ENCODE measurements at places on chromosomes 11 and 22.

DNA sequence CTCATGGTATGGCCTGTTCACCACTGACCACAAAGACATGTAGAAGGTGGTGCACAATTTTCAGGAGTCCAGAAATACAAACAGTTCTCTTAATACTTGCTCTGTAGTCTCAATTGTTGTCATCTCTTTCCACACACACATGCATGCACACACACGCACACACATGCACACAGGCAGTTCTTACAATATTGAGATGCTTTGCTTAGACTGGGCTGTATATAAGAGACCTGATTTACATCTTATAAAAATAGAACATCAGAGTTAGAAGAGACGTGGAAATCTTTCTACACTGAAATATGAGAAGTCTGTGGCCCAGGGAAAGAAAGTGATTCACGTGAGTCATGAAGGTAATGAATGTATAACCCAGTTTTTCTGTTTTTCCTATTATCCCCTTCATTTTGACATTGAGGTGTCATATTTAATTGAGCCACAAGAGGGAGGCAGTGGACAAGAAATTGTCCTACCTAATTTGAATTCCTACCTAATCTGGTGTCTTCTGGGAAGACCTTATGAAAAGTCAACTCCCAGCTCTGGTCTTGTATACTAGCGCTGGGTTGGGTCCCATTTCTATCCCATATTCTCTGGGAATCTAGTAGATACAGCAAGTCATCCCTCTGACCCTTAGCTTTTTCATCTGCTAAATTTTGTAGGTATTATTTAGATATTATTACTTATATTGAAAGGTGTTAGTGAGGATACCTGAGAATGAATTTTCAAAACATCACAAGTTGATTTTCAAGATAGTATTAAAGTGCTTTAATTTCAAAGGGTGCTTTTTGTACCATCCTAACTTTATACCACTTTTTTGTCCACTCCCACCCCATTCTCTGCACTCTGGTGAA lies 14.9 kb upstream of the MS4A4A start:
- no peak for DNase-seq

GRCh38 chr11:95920460-95921105 lies 3.3 kb downstream of the MTMR2 start:
- DNase-seq, result no peak

GRCh38 chr11:66003291-66003690 lies 988 bp downstream of the BANF1 start:
- DNase-seq, result no peak

DNA sequence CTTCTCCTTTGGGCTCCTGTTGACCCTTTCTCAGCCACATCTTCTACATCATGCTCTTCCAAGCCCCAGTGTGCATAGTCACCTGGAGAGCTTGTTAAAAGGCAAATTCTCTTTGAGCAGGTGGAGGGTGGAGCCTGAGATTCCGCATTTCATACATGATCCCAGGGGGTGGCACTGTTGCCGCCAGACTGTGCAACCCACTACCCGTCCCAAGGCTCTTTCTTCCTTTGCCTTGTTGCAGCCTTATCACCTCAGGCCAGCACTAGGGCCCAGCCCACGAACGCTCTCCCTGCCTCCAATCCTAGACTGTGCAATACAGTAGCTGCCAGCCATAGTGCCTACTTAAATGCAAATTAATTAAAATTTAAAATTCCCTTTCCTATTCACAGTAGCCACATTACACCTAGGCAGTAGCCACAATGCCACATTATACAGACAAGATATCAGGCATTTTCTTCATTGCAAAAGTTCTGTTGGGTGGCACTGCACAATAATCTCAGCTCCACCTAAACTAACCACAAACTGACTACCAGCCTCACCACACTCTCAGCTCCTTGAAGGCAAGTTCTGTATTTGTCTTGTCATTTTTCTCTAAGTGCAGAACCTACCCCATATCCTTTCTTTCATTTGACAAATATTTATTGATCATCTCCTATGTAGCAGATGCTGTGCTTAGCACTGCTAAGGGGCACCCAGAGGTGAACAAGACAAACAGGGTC lies 4.6 kb upstream of the KCNJ5 start:
- DNase-seq, result no peak

GRCh38 chr22:25192406-25192805 lies 7.3 kb upstream of the CRYBB3 start:
- no peak for DNase-seq

DNA sequence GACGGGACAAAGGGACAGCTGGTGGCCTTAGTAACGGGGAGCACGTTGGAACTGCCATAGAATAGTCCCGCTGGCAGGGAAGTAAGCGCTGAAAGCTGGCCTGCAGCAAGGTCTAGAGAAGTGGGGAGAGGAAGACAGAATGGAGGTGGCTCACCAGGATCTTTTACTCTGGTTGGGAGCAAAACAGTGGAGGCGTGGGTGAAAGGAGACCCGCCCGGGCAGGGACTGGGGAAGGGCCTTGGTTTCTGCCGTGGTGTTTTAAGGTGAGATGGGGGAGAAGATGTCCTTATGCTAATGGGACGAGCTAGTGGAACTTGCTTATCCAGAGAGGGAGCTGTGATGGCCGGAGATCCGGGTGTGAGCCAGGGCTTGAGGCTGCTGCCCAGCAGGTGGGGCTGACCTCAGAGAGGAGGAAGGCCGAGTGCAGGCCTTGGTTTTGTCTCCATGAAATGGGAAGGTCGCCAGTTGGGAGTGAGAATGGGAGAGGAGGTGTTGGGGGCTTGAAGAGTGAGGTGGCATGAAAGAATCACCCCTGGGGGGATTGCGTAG lies 56.4 kb upstream of the CTTN start:
- no peak for DNase-seq
